Activated naive CD8-positive, alpha-beta T cell treated with anti-CD3 and anti-CD28 coated beads for 36 hours (primary cell): ENCODE measurements at places on chromosomes 5 and 9. TPM values are rescaled to one million over a fixed set of nuclear protein-coding genes. Genes with fewer than 3 reads are reported as not detected.

DNA sequence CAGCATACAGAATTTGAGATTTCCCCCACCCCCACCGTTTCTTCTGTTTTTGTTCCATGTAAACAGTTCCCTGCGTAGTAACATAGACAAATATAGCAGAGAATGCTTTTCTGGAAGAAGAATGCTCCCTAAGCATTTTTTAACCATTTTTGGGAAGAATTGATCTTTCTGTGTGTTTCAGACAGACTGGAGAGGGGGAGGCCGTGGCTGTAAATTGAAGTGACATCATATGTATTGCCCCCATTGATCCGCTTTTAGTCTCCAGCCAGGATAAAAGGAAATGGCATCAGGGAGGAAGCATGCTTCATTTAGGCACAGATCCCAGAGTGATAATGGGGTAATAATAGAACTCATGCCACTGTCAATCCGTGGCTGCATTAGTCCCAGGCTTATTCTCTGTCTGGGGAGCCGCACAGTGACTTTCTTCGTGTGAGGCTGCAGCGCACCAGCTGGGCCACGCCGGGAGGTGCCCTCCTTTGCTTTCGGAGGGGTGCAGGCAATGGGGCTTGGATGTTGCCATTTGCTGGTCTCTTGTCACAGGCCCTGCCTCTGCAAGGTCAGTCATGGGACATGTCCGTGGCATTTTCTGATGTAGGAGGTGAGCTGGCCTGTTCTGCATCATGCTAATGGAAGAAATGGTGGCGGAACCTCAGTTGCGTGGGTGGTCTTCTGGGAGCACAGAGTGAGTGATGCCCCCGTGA is 261.5 kb downstream of the FANCC start:
- no peak overlapping the region for H3K27ac ChIP-seq
- H3K4me3 ChIP-seq = no peak overlapping the region
- peaks cover 6% of the 10 kb centered on the region for H3K27me3 ChIP-seq
- H3K36me3 ChIP-seq = peaks cover 5% of the 10 kb centered on the region
- H3K4me1 ChIP-seq = no peaks in the 10 kb centered on the region
- DNase-seq = no peak

DNA sequence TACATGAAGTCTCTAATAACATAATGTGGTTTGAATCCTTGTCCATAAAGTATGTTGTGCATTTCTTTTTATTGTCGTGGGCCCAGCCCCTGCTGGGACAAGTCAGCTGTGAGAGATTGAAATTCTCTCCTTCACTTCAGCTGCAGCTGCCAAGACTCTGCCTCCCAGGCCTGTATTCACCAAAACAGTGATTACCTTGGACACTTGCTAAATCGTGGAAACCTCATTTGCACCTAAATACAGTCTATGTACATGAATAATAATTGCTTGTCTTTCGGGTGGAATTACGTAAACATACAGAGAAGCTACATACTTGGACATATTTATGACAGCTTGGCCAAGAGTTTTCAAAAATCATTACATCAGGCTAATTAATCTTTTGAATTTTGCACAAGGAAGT is 898.5 kb upstream of the SEMA6A start:
- no peaks in the 10 kb centered on the region for H3K36me3 ChIP-seq
- DNase-seq = no peak
- no peak overlapping the region for H3K27ac ChIP-seq
- no peaks in the 10 kb centered on the region for H3K4me1 ChIP-seq

- no peak overlapping the region for H3K27ac ChIP-seq
- peaks cover 13% of the 10 kb centered on the region for H3K4me1 ChIP-seq
- H3K4me3 ChIP-seq = no peak overlapping the region
- H3K36me3 ChIP-seq = no peaks in the 10 kb centered on the region
- no peak for DNase-seq
- no peaks in the 10 kb centered on the region for H3K27me3 ChIP-seq
Observed at GRCh38 chr9:21155501-21155900, 11.0 kb downstream of the IFNA21 start.

GRCh38 chr5:86841000-86841644 is 223.4 kb downstream of the COX7C start:
- H3K36me3 ChIP-seq = no peaks in the 10 kb centered on the region
- no peaks in the 10 kb centered on the region for H3K4me1 ChIP-seq
- no peak overlapping the region for H3K27ac ChIP-seq
- no peak for DNase-seq
- H3K4me3 ChIP-seq = no peak overlapping the region

Gene MUSK
- not detected for total RNA-seq

Gene SV2C
- total RNA-seq = not detected
